Jurkat, Clone E6-1 (cell line): ENCODE measurements at places on chromosomes 11 and 22.

GRCh38 chr22:38041760-38042487 is 15.3 kb upstream of the PICK1 start:
- DNase-seq, result no peak

DNA sequence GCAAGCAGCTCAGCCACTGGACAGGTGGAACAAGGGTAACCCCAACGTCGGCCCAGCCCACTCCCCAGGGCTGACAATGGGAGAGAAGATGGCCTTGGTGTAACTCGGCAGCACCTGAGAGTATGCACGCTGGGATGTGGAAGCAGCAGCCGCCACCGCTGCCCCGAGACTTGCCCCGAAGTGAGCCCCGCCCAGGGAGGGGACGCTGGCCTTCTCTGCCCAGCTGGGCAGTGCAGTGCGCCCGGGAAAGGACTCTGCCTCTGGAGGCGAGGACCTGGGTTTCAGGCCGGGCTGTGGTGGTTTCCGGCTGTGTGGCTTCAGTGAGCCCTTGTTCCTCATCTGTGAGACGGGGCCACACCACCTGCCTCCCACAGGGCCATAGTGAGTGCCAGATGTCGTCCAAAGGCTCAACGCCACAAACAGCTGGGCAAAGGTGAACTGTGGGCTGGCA is 8.6 kb upstream of the POLDIP3 start:
- no peak for DNase-seq

DNA sequence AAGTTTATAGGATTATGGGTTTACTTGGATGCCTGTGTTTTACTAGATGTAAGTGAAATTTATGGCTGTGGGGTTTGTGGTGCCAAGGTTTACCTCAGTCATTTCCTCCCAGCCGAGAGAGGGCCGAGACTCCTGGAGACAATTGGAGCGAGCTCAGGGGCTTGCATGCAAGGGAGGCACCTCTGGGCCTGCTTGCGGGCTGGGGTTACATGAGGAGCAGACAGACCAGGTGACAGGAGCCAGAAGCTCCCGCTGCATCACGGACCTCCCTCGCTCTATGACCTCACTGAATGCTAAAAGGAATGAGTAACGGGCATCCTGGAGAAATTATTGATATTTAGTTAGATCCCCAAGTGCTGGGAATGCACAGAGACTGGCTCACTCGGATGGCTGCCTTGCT is 275.2 kb upstream of the KIRREL3 start:
- DNase-seq, result peak; percentile 58

GRCh38 chr22:27994481-27995331 is 75.7 kb upstream of the PITPNB start:
- DNase-seq, result no peak

- no peak for DNase-seq
Observed at GRCh38 chr11:7531011-7531410, 17.2 kb downstream of the PPFIBP2 start.

- DNase-seq, result no peak
Observed at GRCh38 chr11:58222721-58223120, 6.0 kb downstream of the OR10Q1 start.

DNA sequence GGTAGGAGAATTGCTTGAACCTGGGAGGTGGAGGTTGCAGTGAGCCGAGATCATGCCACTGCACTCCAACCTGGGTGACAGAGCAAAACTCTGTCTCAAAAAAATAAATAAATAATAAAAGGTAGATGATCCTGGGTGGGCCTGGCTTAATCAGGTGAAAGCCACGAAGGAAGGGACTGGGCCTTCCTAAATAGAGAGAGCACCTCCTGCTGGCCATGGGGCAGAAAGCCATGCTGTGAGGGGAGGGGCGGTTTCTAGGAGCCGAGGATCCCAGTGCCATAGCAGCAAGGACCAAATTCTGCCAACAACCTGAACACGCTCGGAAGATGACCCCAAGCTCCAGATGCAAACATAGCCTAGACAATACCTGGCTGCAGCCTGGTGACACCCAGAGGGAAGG is 24.5 kb upstream of the DGKZ start:
- no peak for DNase-seq
